ENCODE measurements at places on chromosomes 3 and 15.

DNA sequence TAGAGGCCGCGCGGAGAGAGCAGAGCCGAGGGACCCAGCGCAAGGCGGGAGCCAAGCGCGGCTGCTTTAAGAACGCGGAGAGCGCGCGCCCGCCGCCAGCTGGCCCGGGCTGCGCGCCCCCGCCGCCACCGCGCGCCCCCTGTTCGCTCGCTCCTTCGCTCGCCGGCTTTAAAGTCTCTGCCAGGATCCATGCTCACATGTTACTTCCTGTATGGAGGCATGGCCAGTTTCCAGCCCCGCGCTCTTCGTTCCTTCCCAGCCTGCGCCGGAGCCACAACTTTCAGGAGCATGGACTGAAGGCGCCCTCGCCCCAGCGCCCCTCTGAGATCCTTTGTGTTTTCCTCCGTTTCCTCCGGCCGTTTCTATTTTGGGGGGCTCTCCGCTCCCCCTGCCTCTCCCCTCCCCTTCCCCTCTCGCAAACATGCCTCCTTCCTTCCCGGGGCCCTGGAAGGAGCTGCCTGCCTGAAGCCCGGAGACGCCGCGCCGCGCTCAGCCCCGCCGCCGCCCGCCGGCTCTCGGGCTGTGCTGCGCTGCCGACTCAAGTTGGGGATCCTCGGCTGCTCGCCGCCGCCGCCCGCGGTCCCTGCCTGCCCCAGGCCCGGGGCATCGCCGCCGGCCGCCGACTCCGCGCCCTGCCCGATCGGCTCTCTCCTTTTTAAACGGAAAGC is at the start of gene PTPRG:
Gene PTPRG (plus strand): TSS at position 198 of the 668 bp plus-strand sequence. CDS start 717 bp downstream, outside the sequence.
- H3K4me3 ChIP-seq: peak within 1 kb of the TSS; percentile 91
- H3K27me3 ChIP-seq: peaks cover 17% of the 10 kb centered on the region
- no peak for DNase-seq
- no peaks in the 10 kb centered on the region for H3K36me3 ChIP-seq

DNA sequence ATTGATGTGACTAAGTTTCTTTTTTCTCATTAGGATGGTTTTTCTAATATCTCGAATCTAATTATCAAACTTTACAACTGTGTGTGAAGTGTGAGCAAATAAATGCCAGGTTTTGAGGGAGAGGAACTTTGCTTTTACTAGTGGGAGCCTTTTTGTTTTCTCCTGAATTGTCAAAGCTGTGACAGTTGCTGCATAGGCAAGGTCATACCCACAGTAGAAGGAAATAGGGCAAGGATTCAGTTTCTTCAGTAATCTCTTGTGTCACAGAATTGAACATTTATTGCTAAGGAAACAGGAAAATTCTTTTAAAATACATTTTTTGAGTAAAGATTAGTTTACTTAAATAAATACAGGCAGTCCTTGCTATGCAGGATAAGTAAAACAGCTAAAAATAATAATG is 19.5 kb downstream of the GMPS start:
- no peak for DNase-seq
- H3K4me1 ChIP-seq: peaks cover 19% of the 10 kb centered on the region
- H3K27me3 ChIP-seq: no peaks in the 10 kb centered on the region
- H3K4me3 ChIP-seq: no peak overlapping the region
- no peak overlapping the region for H3K27ac ChIP-seq

DNA sequence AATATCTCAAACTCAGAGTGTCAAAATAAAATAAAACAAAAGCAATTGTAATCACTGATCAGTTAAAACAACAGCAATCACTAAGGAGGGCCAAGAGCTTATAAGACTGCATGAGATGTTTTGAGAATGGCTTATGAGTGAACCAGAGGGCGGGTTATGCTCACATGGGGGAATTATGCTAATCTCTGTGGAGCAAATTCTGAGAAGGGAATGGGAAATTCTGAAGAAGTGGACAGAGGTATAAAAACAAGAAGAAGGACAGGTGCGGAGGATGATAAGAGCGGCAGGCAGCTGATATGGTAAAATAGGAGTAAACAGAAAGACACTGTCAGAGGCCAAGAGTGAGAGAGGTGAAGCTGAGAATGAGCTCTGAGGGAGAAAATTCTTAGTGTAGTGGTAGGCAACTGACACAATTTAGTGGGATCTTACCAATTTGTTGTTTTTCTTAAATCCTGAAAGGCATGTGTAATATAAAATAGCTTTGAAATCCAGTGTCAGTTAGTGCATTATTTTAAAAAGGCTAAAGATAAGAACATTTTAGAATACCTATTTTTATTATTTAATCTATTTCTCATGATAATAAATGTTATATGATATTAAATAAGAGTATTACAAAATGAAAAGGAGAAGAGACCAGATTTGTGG is 133.8 kb downstream of the SPATA16 start:
- no peak overlapping the region for H3K27ac ChIP-seq
- H3K4me1 ChIP-seq: no peaks in the 10 kb centered on the region
- no peaks in the 10 kb centered on the region for H3K27me3 ChIP-seq
- DNase-seq: no peak

DNA sequence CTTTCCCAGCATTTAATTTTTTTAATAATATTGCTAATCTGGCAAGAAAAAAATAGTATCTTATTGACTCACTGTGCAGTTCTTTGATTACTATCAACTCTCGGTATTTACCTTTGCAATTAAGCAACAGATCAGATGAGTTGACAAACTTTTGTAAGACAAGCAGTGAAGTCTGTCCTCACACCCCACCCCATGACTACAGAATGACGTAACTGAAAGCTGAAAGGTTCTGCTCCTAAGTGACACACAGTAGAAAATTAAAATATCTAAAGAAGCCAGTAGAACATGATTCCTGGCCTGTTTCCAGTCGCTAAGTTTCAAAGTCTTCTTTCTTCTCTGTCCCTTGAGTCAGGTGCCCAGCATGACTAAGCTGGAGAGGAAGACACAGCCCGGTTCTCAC is 135.5 kb downstream of the STT3B start:
- H3K27me3 ChIP-seq: no peaks in the 10 kb centered on the region
- no peak overlapping the region for H3K27ac ChIP-seq
- no peak overlapping the region for H3K4me3 ChIP-seq
- no peaks in the 10 kb centered on the region for H3K4me1 ChIP-seq
- H3K36me3 ChIP-seq: peaks cover 51% of the 10 kb centered on the region

- H3K4me1 ChIP-seq: peaks cover 3% of the 10 kb centered on the region
- no peaks in the 10 kb centered on the region for H3K36me3 ChIP-seq
- DNase-seq: no peak
- peaks cover 26% of the 10 kb centered on the region for H3K27me3 ChIP-seq
- no peak overlapping the region for H3K4me3 ChIP-seq
- H3K27ac ChIP-seq: no peak overlapping the region
Observed at GRCh38 chr3:42264399-42265058, 1.5 kb downstream of the CCK start.

GRCh38 chr3:81554388-81554787 is 207.1 kb downstream of the GBE1 start:
- H3K36me3 ChIP-seq: peaks cover 12% of the 10 kb centered on the region
- H3K27me3 ChIP-seq: no peaks in the 10 kb centered on the region
- H3K4me3 ChIP-seq: no peak overlapping the region
- no peaks in the 10 kb centered on the region for H3K4me1 ChIP-seq
- H3K27ac ChIP-seq: no peak overlapping the region

GRCh38 chr15:100261302-100262240 is 80.2 kb downstream of the ADAMTS17 start:
- peaks cover 3% of the 10 kb centered on the region for H3K27me3 ChIP-seq
- H3K36me3 ChIP-seq: no peaks in the 10 kb centered on the region
- no peak overlapping the region for H3K4me3 ChIP-seq
- H3K4me1 ChIP-seq: no peaks in the 10 kb centered on the region
- no peak for DNase-seq

DNA sequence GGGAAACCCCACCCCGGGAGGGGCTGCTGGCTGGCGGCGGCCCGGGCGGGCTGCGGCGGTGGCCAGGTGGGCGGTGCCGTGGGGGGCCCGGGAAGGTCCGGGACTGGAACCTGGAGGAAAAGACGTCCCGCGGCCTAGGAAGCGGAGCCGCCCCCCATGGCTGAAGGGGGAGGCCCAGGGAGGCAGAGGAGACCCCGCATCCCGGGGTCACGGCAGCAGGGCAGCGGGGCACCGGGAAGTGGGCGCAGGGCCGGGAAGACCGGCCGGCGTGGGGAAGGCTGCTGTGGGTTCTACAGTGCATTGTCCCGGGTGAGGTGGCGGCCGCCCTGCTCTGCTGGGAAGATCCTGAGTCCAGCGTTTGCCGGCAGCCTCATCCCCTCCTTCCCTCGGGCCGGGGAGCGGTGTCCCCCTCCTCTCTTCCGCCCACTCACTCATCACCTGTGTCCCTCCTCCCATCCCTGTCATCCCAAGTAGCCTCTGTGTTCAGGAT is 525 bp upstream of the FSTL1 start:
- no peaks in the 10 kb centered on the region for H3K36me3 ChIP-seq
- peaks cover 23% of the 10 kb centered on the region for H3K27me3 ChIP-seq
- DNase-seq: no peak
- H3K27ac ChIP-seq: no peak overlapping the region
- peak overlapping the region; percentile 73 for H3K4me3 ChIP-seq
- H3K4me1 ChIP-seq: peaks cover 7% of the 10 kb centered on the region

- H3K4me1 ChIP-seq: peaks cover 8% of the 10 kb centered on the region
- no peak for DNase-seq
- no peak overlapping the region for H3K4me3 ChIP-seq
- no peaks in the 10 kb centered on the region for H3K27me3 ChIP-seq
- no peaks in the 10 kb centered on the region for H3K36me3 ChIP-seq
- no peak overlapping the region for H3K27ac ChIP-seq
Observed at GRCh38 chr3:63047068-63047467, 171.9 kb upstream of the CADPS start.

- peaks cover 4% of the 10 kb centered on the region for H3K4me1 ChIP-seq
- H3K27ac ChIP-seq: no peak overlapping the region
- H3K4me3 ChIP-seq: no peak overlapping the region
- H3K27me3 ChIP-seq: peaks cover 3% of the 10 kb centered on the region
- DNase-seq: no peak
Observed at GRCh38 chr15:25874379-25874778, 11.3 kb upstream of the ATP10A start.

Measured in memory B cell (primary cell).